Anterior cingulate cortex (tissue), 58 donors: ENCODE measurements at places on chromosomes 6 and 20.

DNA sequence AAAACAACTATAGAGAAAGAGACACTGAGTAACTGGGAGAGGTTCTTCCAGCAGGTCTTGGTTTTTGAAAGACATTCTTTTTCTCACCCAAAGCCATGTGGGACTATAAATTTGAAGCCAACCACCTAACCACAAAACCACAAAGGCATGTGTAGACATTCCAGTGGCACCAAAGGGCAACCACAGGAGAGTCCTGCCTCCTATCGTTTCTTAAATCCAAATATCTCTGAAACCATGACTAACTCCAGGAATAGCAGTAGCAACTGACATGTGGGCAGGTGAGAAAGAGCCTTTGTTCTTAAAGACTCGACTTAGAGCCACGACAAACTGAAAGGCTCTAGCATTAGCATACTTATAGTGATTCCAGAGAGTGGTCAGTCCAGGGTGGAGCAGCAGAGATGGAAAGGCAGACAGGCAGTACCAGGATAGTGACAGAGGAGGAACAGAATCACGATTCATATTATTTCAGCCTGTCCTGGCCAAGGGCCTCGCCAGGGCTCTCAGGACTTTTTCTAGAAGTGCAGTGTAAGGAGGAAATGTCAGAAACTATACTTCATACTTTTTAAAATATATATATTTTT is 9.4 kb upstream of the COL9A1 start:
- DNase-seq, result no peak

GRCh38 chr6:116351101-116351500 is 19.6 kb upstream of the DSE start:
- DNase-seq, result no peak

DNA sequence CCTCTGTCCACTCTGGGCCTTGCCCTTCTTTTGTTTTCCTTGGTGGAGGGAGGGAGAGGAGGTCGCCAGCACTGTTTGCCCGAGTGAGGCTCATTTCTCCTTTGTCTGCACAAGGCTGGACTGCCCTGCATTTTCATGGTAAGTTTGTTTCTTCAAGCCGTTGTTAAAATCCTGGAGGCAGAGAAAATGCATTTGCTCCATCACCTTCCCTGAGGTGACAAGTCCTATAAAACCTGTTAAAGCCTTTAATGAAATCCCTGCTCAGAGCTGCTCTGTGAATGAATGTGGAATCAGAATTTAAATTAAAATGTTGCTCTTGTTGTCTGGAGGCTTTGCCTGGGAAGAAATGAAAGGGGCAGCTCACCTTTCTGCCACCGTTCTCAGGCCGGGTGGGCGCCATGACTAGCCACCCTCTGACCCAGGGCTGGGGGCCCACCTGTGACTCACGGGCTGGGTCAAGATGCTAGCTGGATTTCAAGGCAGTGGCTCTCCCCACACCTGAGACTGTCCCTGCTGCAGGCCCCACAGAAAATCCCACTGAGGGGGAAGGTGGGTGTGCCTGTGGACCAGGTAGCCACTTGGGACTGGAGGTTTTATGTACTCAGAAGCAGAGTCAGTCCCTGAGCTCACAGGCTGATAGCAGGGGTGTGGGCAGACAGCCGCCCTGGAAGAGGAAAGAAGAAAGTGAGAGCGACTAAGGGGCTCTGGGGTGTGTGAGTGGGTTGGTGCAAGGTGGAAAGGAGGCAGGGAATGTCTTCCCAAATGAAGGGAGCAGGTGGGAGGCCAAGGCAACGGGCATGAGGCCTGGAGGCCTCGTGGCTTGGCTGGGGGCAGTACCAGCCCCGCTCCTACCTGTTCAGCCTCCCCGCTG is 24.0 kb upstream of the MYT1 start:
- DNase-seq, result no peak

GRCh38 chr6:160510199-160510598 is 153.9 kb downstream of the LPA start:
- no peak for DNase-seq

DNA sequence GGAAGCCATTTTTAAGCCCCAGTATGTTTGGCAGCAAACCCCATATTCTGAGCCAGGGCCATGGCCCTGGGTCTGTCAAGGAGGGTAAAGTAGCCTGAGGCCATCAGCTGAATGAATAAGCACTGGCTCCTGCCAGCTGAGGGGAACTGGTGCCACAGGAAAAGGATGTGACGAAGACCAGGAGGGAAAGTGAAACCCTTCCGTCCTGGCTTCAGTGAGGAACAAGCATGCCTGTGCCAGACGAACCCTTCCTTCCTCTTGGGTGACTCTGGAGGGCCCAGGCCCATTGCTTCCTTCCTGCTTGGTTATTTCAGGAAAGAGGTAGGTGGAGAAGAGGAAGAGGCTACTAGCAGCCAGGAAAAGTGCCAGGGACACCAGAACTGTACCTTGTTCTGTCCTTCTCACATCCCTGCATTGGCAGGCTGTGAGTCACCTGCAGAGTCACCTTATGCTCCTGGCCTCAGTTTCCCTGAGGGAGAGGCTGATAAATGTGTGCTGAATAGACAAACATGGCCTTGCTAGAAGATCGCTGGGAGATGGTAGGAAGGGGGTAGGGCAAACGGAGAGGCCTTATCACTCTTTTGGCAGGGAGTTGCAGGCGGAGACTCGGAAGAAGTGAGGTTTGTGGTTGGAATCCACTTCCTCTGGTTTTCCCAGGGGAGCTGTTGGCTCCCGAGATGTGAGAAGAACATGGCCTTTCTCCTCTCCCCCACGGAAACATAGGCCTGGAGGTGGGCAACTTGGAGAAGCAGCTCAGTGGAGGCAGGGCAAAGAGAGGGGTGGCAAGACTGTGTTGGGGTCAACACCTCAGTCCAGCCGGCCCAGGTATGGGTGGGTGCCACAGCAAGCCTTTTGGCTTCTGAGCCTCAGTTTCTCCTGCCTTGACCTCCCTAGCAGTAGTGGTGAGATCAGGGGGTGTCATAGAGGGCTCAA is 37.4 kb downstream of the COX4I2 start:
- DNase-seq, result peak; percentile 45

- peak; percentile 1 for DNase-seq
These were observed 233.9 kb downstream of the PRL start for GRCh38 chr6:22062807-22063408.

GRCh38 chr6:136812174-136812573 is 10.2 kb upstream of the PEX7 start:
- no peak for DNase-seq

DNA sequence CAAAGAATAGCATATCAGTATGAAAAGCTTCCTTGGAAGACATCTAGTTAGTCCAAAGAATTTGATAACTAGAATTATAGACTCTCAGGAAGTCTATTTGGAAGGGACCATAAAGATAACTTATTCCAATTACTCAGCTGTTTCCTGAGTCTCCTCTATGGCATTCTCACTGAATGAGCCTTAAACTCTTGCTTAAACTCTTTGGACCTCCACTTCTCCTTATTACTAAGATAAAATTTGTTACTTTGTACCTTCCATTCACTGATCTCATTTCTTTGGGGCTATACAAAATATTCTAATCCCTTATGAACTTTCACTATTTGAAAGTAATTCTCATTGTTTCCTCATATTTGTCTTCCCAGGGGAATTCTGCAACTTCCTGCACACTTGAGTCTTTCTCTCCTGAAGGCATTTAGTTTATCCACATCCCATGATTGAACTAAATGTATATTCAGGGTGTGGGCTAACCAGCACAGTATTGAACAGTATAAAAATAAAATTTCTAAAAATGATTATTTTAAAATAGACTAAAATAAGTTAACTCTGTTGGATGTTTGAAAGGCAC is 67.1 kb upstream of the NOTCH4 start:
- DNase-seq, result no peak

DNA sequence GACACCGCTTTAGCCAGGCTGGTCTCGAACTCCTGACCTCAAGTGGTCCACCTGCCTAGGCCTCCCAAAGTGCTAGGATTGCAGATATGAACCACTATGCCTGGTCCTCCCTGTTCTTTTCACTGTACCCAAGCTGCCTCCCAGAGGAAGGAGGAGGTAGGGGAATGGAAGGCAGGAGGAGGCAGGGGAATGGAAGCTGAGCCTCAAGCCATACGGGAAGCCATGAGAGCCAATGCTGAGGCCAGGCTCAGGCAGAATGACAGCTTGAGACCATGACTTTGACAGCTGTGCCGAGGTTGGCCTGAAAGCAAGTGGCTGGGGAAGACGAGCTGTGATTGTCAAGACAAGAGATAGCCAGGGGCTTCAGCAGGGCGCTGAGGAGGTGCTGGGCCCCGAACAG is 13.6 kb upstream of the ZNF335 start:
- DNase-seq, result no peak

- no peak for DNase-seq
These were observed 36.0 kb downstream of the CCN2 start for GRCh38 chr6:131914967-131915751.

DNA sequence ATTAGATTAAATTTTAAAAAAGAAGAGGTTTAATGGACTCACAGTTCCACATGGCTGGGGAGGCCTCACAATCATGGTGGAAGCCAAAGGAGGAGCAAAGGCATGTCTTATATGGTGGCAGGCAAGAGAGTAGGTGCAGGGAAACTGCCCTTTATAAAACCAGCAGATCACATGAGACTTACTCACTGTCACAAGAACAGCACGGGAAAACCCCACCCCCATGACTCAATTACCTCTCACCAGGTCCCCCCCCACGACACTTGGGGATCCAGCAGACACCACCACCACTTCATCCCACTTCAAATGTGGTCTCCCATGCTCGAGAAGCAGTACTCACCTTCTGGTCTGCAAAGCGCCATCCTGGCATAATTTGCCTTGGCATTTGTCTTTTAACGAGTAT is 24.6 kb downstream of the MTFR2 start:
- DNase-seq, result no peak

DNA sequence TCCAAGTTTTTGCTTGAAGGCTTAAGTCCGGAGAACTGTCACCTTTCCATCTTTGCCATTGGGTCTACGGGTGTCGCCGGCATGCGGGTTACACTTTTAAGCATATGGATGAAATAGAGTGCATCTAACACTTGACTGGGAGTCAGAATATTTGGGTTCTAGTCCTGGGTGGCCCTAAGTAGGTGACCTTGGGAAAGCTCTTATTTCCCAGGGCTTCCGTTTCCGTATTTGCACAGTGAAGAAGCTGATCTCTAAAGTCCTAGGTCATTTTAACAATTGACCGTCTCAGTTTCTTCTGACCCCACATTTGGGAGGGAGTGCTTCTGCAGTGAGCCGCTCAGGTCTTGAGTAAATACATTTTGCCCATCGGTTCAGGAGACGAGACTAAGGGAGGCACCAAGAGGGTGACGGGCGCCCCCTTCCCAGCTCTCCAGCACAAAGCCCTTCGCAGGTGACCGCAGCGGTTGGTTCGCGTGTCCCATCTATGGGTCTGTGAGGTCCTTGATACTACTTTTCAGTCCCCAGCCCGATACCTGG is 651 bp upstream of the BLTP3A start:
- DNase-seq, result peak; percentile 51

GRCh38 chr20:62643521-62644043 is 1.3 kb downstream of the SLCO4A1 start:
- DNase-seq, result no peak

GRCh38 chr20:62951896-62952372 is 575 bp upstream of the SLC17A9 start:
- DNase-seq, result no peak

DNA sequence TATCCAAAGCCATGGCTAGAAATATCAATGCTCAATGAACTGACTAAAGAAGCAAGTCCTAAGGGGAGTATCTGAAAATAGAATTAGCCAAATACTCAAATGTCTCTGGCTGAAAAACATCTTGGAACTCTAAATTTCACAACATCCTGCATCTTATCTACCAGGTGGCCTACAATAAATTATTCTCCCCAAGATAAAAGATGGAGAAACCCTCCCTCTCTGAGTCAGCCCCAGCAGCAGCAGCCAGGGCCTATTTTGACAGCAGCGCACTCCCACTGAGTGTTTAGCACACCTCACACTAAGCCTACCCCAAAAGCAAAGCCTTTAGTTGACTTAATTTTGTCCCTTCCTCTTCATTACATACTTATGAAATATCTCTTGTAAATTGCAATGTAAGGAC is 5.9 kb downstream of the CALHM6 start:
- no peak for DNase-seq

DNA sequence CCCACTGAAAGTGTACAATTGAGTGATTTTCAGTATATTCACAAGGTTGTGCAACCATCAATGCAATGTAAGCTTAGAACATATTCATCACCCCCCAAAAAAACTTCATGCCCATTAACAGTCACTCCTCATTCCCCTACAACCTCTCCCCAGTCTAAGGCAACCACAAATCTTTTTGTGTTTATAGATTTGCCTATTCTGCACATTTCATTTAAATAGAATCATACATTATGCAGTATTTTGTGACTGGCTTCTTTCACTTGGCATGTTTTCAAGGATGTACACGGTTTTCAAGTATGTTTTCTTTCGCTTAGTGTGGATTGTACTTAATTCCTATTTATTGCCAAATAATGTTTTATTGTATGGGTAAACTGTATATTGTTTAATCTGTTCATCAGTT is 329.3 kb upstream of the RNF24 start:
- no peak for DNase-seq
